ENCODE measurements at places on chromosomes 6 and 20.

- no peak for DNase-seq
Measured at GRCh38 chr6:5079692-5080091, 5.4 kb upstream of the PPP1R3G start.

GRCh38 chr6:154749341-154749740 is 16.1 kb downstream of the SCAF8 start:
- DNase-seq: no peak

DNA sequence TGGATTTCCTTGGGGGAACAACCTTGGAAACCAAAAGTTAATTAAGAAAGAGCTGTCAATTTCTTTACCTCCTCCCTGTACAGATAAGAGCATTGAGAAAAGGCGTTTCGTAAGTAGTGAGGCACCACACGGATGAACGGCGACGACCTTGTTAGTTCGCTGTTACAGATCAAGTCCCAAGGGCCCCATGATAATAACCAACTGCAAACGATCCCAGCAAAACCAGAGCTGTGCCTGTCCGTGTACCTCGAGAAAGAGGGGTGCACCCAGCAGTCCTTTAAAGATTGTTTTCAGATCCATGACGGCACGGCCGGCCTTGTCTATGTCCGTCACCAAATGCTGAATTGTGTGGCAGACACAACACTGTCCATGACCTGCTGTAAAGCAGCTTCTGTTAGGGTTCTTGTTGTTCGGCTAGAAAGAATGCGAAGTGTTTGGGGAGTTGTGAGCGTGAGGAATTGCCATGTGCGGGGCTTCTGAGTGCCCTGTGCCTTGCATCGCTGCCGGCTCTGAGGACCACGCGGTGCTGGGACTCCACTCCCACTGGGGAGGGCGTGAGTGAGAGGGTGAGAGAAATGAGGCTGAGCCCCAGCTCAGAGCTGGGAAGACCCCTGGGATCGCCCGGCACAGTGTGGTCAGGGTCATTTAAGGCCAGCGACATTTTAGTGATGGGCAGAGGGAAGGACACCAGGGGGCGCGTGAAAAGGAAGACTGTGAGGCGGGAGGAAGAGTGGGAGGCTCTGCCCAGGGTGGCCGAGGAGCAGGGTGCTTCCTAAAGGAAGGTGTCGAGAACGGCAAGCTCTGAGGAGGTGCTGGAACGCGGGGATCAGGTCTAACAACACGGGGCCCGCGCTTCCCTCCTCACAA is 136.8 kb upstream of the RPS6KA2 start:
- DNase-seq: no peak

- DNase-seq: no peak
Measured at GRCh38 chr20:59754551-59754950, 150.2 kb downstream of the PHACTR3 start.

DNA sequence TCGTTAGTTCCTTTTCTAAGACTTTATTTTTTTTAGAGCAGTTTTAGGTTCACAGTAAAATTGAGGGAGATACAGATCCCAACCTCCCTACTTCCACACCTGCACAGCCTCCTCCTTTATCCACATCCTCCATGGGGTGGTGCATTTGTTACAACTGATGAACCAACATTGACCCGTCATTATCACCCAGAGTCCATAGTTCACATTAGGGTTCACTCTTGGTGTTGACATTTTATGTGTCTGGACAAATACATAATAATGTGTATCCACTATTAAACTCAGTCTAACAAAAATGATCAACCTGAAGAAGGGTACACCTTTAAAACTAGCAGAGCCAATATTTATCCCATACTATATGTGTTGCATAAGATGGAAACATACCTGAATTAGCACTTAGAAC is 130.4 kb upstream of the CCDC28A start:
- no peak for DNase-seq

DNA sequence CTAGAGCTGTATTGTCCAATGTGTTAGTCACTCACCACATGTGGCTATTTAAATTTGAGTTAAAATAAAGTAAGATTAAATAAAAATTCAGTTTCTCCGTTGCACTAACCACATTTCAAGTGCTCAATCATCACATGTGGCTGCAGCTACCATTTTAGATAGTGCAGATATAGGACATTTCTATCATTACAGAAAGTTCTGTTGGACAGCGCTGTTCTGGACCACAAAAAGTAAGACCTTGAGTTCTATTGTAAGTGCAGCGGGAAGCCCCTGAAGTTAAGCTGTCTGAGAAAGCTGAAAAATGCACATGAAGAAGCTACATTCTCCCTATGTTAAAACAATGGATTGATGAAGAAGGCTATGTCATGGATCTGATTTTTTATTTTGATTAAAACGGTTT is 1.1 kb downstream of the ORC3 start:
- DNase-seq: no peak

DNA sequence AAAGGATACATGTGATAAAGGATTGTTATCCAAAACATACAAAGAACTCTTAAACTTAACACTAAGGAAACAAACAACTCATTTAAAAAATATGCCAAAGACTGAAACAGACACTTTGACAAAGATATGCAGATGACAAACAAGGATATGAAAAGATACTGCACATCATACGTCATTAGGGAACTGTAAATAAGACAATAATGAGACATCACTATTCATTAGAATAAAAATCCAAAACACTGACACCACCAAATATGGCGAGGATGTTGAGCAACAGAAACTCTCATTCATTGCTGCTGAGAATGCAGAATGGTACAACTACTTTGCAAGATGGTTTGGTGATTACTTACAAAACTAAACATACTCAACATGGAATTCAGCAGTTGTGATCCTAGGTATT is 156.5 kb upstream of the FOXA2 start:
- no peak for DNase-seq

GRCh38 chr6:2127484-2127911 is 117.9 kb downstream of the GMDS start:
- DNase-seq: peak; percentile 15

DNA sequence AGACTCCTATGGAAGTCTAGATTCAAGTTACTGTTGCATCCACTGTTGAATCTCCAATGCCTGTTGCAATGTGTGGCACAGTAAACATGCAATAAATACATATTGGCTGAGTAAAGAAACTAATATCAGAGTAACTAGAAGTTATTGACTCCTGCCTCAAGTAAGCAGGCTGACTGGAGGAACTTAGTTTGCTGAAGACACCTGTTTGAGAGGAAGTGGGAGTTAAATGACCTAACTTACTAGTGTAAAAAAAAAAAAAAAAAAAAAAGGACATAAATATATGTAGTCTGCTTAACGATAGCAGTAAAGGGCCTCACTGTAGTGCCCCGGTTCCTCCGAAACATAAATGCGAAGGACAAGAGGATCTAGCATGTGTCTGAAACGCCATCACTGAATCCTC is 249.8 kb upstream of the PRDM1 start:
- no peak for DNase-seq

- peak; percentile 68 for DNase-seq
Measured at GRCh38 chr6:20404641-20405032, 3.0 kb downstream of the E2F3 start.

- DNase-seq: no peak
Measured at GRCh38 chr6:156279261-156279969, 497.8 kb upstream of the ARID1B start.

DNA sequence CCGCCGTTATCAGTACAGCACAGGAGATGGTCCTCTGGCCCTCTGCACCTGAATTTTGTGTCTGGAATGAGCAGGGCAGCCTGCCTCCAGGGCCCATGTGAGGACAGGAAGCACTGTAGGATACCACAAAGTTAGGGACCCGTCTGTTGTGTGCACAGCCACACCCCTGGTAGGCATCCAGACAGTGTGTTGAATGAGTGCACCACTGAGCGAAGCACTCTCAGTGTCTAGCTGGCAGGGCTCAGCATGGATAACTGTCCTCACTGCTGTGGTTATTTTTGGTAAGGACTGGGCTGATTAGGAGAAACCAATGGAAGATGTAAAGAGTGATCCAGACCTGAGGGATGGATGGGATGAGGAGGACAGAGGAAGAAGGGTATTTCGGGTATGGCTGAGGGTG is 178.7 kb downstream of the CLIC5 start:
- no peak for DNase-seq

GRCh38 chr6:21752054-21752811 is 158.7 kb downstream of the SOX4 start:
- DNase-seq: no peak

DNA sequence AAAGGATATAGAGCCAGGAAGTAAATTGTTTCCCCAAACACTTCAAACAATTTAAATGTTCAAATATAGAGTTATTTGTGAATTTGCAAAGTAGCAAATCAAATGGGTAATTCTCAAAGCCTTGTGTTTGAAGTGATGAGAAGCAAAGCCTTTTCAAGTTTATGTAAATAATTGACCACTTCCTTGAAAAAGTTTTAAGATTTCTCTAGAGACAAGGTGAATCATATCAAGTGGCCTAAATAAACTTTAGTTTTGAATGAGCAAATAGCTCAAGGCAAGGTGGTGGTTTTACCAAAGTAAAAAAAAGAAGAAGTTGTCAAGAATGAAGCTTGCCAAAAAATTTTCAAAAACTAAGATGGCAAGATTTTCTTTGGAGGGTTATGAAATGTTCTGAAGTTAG is 42.6 kb upstream of the IFNGR1 start:
- no peak for DNase-seq

DNA sequence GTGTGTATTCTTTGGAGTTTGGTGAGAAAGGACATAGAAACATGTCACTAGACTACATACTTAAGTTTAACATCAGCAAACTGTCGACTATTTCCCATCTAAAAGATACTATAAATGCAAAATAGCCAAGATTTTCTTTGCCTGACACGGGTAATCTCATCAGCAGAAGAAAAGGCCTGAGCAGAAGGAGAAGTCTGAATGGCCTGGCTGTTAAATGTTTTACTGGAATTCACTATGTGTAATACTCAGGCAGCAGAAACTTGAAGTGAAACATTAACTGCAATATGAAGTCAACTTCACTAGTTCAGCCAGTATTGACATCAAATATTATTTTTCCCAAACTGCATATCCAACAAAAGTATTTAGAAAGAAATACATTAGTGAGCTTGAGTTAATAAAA is 6.4 kb upstream of the DSE start:
- no peak for DNase-seq

DNA sequence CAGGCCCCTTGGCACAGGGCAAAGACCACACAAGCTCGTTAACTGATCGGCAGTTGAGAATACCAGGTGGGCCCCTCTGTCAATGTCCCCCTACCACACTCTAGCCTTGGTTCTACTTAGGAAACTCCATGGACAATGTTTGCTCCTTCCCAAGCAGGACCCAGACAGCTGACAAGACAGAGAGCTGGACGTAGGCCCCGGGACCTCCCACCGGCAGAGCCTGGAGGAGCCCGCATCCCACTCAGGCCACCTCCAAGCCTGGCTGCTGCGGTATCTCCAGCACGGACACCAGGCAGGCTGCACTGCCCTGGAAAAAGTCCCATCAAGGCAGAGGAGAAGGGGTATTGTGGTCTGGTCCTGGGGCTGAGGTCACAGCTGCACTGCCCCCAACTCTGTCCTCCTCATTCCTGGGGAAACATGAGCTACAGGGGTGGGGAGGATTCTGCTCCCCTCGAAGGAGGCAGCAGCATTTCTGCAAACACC is 6.2 kb upstream of the GRM4 start:
- DNase-seq: no peak

DNA sequence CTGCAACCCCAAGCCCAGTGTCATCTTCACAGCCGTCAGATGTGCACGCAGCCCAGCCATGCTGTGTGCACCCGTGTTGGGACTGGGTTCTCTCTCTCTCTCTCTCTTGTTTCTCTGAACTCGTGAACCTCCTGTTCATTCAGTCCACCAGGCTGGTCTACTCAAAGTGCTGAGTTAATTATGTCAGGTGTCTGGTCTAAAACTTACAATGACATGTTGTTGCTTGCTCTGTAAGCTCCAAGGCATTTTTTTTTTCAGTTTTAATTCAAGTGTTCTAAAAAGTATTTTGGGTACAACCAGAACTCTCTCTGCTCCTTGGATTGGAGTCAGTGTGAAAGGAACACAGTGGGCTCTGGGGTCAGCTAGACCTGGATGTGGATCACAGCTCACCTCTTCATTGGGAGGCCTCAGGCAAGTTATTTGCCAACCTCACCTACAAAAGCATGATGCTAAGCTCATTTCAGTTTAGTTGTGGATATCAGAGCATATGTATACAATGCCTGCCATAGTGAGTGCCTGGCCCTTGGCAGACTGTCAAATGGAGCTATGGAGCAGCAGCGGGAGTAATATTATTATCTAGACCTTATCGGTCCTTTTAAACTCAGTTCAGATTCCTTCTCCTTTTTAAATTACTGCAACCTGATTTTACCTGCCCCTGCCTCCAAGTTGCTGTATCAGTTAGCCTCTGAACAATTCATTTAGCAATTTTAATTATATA is 59.5 kb downstream of the PLEKHG1 start:
- DNase-seq: no peak

- no peak for DNase-seq
Measured at GRCh38 chr6:53915026-53915691, 120.4 kb downstream of the LRRC1 start.

GRCh38 chr6:48750861-48751260 is 639.9 kb upstream of the PTCHD4 start:
- DNase-seq: no peak

DNA sequence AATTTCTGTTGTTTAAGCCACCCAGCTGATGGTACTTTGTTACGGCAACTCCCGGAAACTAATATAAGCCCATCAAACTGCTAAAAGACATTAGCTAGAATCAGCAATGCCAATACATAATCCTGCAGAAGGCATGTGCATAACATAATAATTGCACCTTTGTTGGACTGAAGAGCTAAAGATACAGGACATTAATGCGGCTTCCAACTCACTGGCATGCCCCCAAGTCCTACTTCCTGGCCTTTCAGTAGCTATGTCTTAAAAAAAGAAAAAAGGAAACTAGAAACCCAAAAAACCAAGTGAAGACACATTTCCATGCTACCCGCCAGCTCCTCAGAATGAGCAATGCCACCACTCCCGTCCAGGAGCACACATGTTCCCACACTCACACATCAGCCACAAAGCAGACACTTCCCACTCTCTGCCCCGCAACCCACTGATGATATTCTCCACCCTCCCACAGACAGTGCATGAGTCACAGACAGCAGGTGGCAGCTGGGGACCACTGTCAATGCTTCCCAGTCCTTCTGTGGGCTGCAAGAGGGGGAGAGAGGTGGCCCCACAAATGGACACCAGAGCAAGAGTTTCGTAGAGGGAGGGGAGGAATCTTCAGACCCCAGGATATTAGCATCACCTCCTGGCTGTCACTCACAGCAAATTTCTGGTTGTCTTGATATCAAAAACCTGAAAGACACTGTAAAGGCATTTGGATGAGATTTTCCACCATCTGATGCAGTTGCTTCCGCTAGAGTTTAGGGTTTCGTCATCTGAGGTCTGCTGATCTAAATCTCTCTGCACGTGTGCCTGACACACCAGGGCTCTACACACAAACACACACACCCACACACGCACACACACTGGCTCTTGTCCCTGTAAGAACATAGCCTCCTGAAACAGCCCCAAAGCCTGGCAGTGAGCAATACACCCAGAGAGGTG is 32.8 kb downstream of the GFOD1 start:
- DNase-seq: peak; percentile 80
